SIG-M5 (cell line): ENCODE measurements at places on chromosomes 1 and 21.

GRCh38 chr21:34011660-34012059, 61.7 kb upstream of the MRPS6 start:
- DNase-seq, result no peak

- no peak for DNase-seq
These were observed 413.9 kb downstream of the LRRIQ3 start for GRCh38 chr1:73784026-73784425.

DNA sequence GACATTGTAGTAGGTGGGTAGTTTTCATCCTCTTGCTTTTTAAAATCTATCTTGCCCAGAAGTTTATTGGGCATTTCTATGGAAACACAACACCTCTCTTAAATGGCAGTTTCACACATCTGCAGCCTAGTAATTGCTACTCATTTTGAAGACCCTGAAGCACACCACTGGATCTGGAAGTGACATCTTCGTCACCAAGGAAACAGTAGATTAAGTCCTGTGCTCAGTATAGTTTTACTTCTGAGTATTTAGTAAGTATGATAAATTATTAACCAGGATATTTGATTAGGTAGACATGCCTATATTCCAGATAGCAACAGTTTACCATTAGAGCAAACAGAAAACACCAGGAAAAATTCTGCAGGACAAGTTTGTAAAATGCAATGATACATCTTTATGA, 48.7 kb downstream of the UCK2 start:
- DNase-seq, result no peak

DNA sequence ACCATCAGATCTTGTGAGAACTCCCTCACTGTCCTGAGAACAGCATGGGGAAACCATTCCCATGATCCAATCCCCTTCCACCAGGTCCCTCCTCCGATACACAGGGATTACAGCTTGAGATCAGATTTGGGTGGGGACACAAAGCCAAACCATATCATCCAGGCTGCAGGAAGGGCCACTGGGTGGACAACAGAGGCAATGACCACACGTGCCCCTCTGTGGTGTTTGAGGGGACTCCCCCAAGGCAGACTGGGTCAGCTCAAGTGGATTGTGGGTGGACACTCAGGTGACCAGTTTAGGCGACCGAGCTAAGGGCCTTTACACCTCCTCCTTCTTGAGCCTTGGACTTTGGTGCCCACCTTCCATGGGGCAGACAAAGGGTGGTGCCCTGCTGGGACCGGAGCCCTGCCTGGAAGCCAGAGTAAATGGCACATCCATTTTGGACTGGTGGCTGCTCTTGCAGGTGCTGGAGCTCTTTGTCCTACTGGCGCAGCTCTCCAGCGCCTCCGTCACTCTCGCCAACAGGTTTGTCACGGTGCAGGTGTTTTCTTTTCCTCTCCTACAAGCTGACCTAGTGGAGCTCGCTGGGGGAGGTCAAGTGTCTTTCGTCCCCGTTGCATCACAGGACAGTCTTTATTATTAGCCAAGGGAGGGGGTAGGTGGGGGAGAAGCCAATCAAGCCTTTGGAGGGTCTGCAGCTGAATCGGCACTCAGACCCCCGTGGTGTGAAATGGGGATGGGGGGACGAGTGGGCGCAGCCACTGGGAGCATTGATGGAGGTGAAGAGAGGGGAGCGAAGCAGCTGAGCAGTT, 37.6 kb downstream of the CRYAA start:
- no peak for DNase-seq

- no peak for DNase-seq
These were observed 20.2 kb upstream of the ST6GALNAC3 start for GRCh38 chr1:76054359-76054758.

- DNase-seq, result no peak
These were observed 15.6 kb downstream of the B3GALT5 start for GRCh38 chr21:39628385-39628784.
